ENCODE measurements at places on chromosomes 2 and 18.
A peak's percentile ranks its signal among the peaks of the same experiment; 100 is the strongest.

DNA sequence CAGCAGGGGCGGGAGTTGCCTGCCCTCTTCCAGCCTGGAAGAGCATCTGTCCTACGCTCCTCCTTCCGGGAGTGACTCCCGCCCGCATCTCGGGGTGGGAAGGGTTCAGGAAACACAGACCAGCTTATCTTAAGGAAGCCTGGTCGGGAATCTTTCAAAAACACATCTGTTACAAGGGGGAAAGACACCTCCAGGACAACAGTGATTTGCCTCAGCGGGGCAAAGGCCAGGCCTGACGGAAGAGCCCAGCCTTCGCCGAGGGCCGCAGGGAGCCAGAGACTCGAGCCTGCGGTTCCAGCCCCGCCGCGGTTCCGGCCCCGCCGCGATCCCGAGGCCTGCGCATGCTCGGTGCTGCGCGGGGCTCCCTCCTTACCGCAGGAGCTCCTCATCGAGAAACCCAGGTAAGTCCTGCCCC lies 38.1 kb upstream of the TGIF1 start:
- peak; percentile 41 for DNase-seq

- no peak for DNase-seq
These were observed 1.3 kb downstream of the UGT1A6 start for GRCh38 chr2:233693963-233694362.

GRCh38 chr18:8435376-8435775 lies 173.9 kb upstream of the RAB12 start:
- no peak for DNase-seq

- DNase-seq = no peak
These were observed 541.1 kb downstream of the SATB2 start for GRCh38 chr2:198916548-198917080.

GRCh38 chr2:105125920-105126319 lies 88.1 kb downstream of the MRPS9 start:
- DNase-seq = no peak

DNA sequence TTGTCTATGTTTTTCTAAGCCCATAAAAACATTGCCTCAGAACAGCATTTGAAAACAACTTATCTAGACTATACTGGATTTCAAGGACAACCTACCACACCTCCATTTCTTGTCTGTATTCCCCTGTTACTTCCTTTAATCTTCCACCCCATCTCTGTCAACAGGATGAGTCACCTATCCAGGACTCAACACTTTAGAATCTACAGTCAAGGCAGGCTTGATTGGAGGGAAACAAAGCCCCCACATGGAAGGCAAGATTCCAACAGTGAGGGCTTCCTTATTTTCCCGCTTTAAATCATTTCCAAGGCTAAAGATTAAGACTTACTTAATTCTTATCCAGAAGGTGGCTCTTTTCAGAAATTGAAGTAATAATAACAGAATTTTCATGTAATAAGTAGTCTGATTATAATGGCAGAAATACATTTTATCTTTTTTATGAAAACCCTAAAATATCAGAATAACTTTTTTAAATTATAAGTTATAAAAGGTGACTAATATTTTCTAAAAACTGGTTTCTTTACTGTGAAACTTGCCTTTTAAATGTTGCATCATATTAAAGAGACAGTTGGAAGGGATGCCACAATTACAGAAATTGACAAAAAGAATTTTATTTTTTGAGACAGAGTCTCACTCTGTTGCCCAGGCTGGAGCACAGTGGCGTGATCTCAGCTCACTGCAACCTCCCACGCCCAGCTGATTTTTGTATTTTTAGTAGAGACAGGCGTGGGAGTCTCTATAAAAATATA lies 138.7 kb upstream of the CCDC150 start:
- DNase-seq = no peak

All from stimulated activated CD4-positive, alpha-beta T cell treated with anti-CD3 and anti-CD28 coated beads, Interleukin-15, amount 100 ng/mL, for 24 hours (primary cell).